Fibroblast of lung (primary cell): ENCODE measurements at places on chromosomes 4 and X.
A peak's percentile ranks its signal among the peaks of the same experiment; 100 is the strongest.

- H3K36me3 ChIP-seq = no peaks in the 10 kb centered on the region
- no peaks in the 10 kb centered on the region for H3K4me1 ChIP-seq
- no peaks in the 10 kb centered on the region for H3K27me3 ChIP-seq
- no peak overlapping the region for H3K27ac ChIP-seq
- no peak overlapping the region for H3K4me3 ChIP-seq
Observed at GRCh38 chr4:129806986-129807385, 711.0 kb downstream of the C4orf33 start.

- H3K27me3 ChIP-seq = no peaks in the 10 kb centered on the region
- no peak overlapping the region for H3K4me3 ChIP-seq
- no peak for DNase-seq
- H3K27ac ChIP-seq = no peak overlapping the region
Observed at GRCh38 chr4:94870146-94870545, 112.4 kb downstream of the BMPR1B start.

- H3K27me3 ChIP-seq = no peaks in the 10 kb centered on the region
- no peaks in the 10 kb centered on the region for H3K36me3 ChIP-seq
- peak within 1 kb of the TSS; percentile 77 for H3K27ac ChIP-seq
Observed at GRCh38 chrX:130171446-130172126, at the start of gene RAB33A. Gene RAB33A, plus strand, starts transcription at chrX:130171962. Its CDS starts 101 bp downstream, at chrX:130172063.

DNA sequence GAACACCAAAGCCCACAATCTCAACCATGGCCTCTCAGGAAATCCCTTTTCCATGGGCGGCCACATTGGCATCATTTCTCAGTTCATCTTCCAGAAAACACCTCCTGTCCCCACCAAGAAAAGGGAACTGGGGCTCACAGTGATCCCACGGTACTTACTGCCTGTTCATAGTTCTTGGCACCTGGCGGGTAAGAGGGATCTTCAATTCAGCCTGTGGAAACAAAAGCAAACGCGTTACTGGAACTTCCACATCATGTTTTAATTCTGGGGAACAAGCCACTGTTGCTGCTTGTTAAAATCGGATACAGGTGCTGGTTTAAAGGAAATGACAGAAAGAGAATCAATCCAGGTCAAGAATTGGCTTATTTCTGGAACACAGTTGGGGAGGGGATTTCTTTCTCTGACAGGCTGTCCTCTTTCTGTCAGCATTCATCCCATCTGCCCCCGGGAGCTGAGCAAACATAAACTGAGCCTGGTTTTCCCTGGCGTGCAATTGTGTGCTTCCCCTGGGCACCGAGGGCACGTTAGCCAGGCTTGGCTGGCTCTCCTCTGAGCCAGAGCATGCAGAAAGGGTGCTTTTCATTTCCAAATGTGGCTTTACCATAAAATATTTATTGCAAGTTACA lies 16.8 kb downstream of the CLNK start:
- no peak overlapping the region for H3K4me3 ChIP-seq
- H3K4me1 ChIP-seq = no peaks in the 10 kb centered on the region
- H3K27ac ChIP-seq = no peak overlapping the region
- H3K36me3 ChIP-seq = no peaks in the 10 kb centered on the region

- no peak for DNase-seq
- no peaks in the 10 kb centered on the region for H3K27me3 ChIP-seq
- no peak overlapping the region for H3K4me3 ChIP-seq
- no peaks in the 10 kb centered on the region for H3K36me3 ChIP-seq
Observed at GRCh38 chrX:79515529-79515928, 148.4 kb upstream of the ITM2A start.

- H3K27ac ChIP-seq = no peak overlapping the region
- H3K27me3 ChIP-seq = no peaks in the 10 kb centered on the region
- DNase-seq = no peak
- H3K36me3 ChIP-seq = no peaks in the 10 kb centered on the region
Observed at GRCh38 chrX:68659786-68660185, 12.3 kb downstream of the STARD8 start.

GRCh38 chrX:44225667-44226066 lies 117.8 kb downstream of the EFHC2 start:
- DNase-seq = no peak
- no peak overlapping the region for H3K27ac ChIP-seq
- H3K4me1 ChIP-seq = no peaks in the 10 kb centered on the region
- H3K27me3 ChIP-seq = no peaks in the 10 kb centered on the region

- no peaks in the 10 kb centered on the region for H3K27me3 ChIP-seq
- H3K36me3 ChIP-seq = no peaks in the 10 kb centered on the region
- H3K4me1 ChIP-seq = peaks cover 8% of the 10 kb centered on the region
Observed at GRCh38 chr4:128322986-128323385, 35.4 kb upstream of the PGRMC2 start.

DNA sequence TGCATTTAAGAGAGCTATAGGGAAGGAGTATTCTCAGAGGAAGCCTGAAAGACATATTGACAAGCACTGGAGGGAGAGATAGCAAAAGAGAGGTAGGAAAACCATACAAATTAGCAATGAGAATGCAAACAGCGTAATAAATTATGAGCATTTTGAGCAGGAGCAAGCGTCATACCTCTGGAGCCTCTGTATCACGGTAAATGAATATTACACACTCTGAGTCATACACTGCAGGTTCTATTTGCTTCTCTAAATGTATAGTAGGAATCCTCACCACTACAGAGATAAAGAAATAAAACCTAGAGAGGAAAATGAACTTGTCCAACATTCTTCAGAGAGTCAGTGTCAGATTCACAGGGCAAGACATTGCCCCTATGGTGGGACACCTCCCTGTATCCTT lies 46.4 kb upstream of the GABRE start:
- H3K36me3 ChIP-seq = no peaks in the 10 kb centered on the region
- no peaks in the 10 kb centered on the region for H3K4me1 ChIP-seq
- no peak overlapping the region for H3K27ac ChIP-seq
- no peak overlapping the region for H3K4me3 ChIP-seq

DNA sequence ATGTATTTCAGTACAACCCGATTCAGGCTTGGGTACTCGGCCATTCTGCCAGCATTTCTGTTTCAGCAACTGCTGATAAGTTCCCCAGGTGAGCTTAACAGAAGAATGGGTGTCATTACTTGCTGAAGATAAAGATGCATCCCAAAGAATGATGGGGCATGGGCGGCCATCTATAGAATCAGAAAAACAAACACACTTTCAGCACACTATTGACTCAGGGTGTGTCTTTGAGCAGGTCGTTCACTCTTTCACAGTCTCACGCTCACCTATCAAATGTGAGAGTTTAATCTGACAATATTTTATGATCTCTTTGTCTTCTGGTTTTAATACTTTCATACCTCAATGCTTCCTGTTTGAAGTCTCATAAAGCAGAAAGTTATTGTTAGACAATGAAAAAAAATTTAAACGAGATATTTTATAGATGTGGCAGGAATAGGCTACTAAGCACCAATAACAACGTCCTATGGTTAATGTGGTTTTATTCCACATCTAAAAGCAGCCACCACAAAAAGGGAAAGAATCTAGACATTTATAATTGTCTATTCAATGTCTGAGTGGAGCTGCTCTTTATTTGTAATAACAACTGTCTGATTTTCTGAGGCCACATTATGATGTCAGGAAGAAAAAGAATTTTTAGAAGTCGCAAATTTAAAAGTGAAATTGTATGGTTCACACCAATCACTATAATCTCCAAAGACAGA lies 17.0 kb downstream of the GASK1B start:
- H3K36me3 ChIP-seq = no peaks in the 10 kb centered on the region
- no peak overlapping the region for H3K4me3 ChIP-seq
- no peak overlapping the region for H3K27ac ChIP-seq
- no peaks in the 10 kb centered on the region for H3K27me3 ChIP-seq
- no peaks in the 10 kb centered on the region for H3K4me1 ChIP-seq

GRCh38 chrX:19343085-19343534 lies 617 bp upstream of the PDHA1 start:
- no peak overlapping the region for H3K27ac ChIP-seq
- H3K27me3 ChIP-seq = no peaks in the 10 kb centered on the region
- peak overlapping the region; percentile 69 for H3K4me3 ChIP-seq
- no peaks in the 10 kb centered on the region for H3K4me1 ChIP-seq
- no peak for DNase-seq

DNA sequence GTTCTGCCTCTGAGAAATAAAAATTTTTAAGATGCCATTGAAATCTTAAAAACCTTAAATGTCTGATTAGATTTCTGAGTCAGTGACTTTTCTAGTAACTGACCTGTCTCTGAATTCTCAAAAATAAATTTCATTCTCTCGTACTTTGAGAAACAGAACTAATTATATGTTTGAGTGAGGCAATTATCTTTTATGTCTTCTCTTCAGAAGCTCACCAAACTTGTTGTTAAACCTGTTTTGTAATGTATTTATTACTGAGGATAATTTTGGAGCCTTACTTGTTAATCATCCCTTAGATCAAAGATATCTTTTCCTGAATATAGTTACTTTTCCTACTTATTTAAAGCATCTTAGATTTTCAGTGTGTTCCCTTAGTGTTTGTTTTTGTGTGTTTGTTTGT lies 64.5 kb upstream of the MMAA start:
- no peak overlapping the region for H3K4me3 ChIP-seq
- H3K4me1 ChIP-seq = no peaks in the 10 kb centered on the region
- DNase-seq = no peak
- H3K36me3 ChIP-seq = no peaks in the 10 kb centered on the region

DNA sequence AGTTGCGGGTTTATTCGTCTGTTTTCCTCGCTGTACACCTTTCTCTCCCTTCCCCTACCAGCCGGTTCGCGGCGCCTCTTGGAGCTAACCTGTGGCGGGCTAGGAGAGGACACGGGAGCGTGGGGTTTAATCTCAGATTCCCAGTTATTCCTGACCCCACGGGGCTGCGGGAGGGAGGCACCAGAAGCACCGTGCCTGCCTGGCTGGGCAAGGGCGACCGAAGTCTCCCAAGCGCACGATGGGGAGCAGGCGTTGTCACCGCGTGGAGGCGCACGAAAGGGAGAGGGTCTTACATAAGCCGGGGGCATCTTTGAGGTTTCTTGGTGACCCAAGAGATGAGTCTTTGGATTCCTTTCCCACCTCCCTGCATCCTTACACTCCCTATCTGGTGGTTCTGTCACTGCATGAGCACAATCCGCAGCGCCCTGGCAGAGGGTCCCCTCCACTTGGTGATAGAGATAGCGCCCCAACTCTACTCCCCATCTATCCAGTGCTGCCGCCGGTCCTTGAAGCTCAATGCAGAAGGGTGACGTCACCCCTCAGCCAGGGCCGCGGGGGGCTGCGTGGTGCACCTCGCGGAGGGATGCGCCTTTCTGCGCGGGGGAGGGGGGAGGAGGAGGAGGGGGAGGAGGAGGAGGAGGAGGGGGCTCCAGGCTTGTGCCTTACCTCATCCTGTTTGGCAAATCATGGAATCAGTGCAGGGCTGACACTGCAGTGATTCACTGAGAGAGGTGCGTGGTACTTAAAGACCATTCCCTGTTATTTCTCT lies 793 bp downstream of the TSPAN7 start:
- H3K27me3 ChIP-seq = peaks cover 11% of the 10 kb centered on the region
- H3K4me1 ChIP-seq = no peaks in the 10 kb centered on the region
- H3K36me3 ChIP-seq = no peaks in the 10 kb centered on the region
- peak overlapping the region; percentile 55 for H3K4me3 ChIP-seq
- H3K27ac ChIP-seq = no peak overlapping the region

GRCh38 chr4:48546336-48546735 lies 56.3 kb downstream of the ZAR1 start:
- no peaks in the 10 kb centered on the region for H3K36me3 ChIP-seq
- H3K27ac ChIP-seq = no peak overlapping the region
- no peaks in the 10 kb centered on the region for H3K27me3 ChIP-seq
- peak; percentile 28 for DNase-seq
- H3K4me3 ChIP-seq = no peak overlapping the region

GRCh38 chrX:1323315-1323714 lies 13.3 kb upstream of the IL3RA start:
- H3K4me1 ChIP-seq = no peaks in the 10 kb centered on the region
- H3K36me3 ChIP-seq = no peaks in the 10 kb centered on the region
- H3K4me3 ChIP-seq = no peak overlapping the region
- no peak for DNase-seq
- no peak overlapping the region for H3K27ac ChIP-seq

- H3K27me3 ChIP-seq = no peaks in the 10 kb centered on the region
- H3K27ac ChIP-seq = no peak overlapping the region
- H3K36me3 ChIP-seq = no peaks in the 10 kb centered on the region
Observed at GRCh38 chr4:6937201-6937600, 27.6 kb downstream of the TBC1D14 start.

- no peaks in the 10 kb centered on the region for H3K36me3 ChIP-seq
- DNase-seq = no peak
- no peak overlapping the region for H3K27ac ChIP-seq
- no peak overlapping the region for H3K4me3 ChIP-seq
- no peaks in the 10 kb centered on the region for H3K27me3 ChIP-seq
- no peaks in the 10 kb centered on the region for H3K4me1 ChIP-seq
Observed at GRCh38 chr4:113008716-113009115, 40.7 kb upstream of the ANK2 start.

GRCh38 chrX:100247826-100248225 lies 162.2 kb downstream of the PCDH19 start:
- H3K36me3 ChIP-seq = no peaks in the 10 kb centered on the region
- no peak overlapping the region for H3K4me3 ChIP-seq
- no peak overlapping the region for H3K27ac ChIP-seq

- no peaks in the 10 kb centered on the region for H3K27me3 ChIP-seq
- no peak for DNase-seq
- no peaks in the 10 kb centered on the region for H3K4me1 ChIP-seq
- no peak overlapping the region for H3K27ac ChIP-seq
Observed at GRCh38 chr4:101784957-101785356, 5.6 kb upstream of the BANK1 start.

DNA sequence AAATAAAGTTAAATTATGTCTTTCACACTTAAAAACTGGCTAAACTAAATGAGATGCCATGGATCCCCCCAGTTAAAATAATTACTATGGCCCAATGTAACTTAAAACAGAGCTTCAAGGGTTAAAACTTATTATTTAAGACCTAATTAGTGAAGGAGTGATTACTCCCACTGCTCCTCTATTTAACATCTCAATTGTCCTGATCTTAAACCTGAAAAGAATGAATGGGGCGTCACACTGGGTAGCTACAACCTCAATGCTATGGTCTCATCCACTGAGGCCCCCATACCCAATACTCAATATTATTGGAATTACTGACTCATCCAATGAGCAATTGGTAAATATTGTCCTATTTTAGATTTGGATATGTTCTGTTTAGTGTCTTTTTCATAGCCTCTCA lies 21.1 kb upstream of the TMEM255A start:
- H3K27ac ChIP-seq = no peak overlapping the region
- H3K4me1 ChIP-seq = no peaks in the 10 kb centered on the region
- no peaks in the 10 kb centered on the region for H3K36me3 ChIP-seq
- no peaks in the 10 kb centered on the region for H3K27me3 ChIP-seq

DNA sequence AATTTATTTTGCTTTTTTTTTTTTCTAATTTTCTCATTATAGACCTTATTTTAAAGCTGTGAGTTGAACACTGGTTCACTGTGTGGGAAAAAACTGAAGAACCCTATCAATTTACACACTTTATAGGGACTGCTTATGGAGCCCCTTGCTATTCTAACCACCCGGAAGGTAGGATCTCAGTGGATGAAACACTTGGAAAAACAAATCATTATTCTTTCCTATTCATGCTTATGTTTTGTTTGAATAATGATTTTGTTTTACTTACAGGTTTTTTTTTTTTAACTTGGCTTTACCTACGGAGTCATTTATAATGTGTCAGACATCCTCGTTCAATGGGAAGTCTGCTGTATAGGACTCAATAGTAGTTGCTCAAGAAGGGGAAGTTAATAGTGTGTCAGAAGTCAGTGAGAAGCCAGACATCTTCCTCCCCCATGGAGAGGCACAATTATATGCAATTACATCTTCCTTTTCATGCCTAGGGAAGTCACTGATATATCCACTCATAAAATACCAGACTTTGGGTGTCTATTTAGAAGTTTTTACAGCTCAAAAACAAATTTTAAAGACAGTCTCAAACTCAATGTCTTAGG lies 113.2 kb downstream of the ARSF start:
- no peaks in the 10 kb centered on the region for H3K4me1 ChIP-seq
- no peaks in the 10 kb centered on the region for H3K36me3 ChIP-seq
- DNase-seq = peak; percentile 37
